ENCODE measurements at places on chromosomes 7 and 10.

DNA sequence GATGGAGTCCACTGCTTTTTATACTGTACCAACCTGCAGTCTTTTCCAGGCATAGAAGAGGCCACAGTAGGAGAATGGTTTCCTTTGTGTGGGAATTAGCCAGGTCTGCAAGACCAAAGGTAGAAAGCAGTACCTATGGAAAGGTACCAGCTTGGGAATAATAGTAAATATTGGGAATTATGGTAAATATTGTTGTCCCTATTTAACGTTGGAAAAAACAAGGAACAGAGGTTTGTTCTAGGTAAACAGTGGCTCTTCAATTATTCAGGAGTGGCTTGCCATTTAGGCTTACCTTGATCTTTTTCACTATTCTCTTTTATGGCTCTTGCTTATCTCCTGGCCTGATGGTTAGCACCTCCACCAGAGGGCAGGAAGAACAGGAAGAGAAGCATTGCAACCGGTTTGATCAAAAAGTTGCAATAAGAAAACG is 43.9 kb upstream of the GSAP start:
- DNase-seq: no peak

DNA sequence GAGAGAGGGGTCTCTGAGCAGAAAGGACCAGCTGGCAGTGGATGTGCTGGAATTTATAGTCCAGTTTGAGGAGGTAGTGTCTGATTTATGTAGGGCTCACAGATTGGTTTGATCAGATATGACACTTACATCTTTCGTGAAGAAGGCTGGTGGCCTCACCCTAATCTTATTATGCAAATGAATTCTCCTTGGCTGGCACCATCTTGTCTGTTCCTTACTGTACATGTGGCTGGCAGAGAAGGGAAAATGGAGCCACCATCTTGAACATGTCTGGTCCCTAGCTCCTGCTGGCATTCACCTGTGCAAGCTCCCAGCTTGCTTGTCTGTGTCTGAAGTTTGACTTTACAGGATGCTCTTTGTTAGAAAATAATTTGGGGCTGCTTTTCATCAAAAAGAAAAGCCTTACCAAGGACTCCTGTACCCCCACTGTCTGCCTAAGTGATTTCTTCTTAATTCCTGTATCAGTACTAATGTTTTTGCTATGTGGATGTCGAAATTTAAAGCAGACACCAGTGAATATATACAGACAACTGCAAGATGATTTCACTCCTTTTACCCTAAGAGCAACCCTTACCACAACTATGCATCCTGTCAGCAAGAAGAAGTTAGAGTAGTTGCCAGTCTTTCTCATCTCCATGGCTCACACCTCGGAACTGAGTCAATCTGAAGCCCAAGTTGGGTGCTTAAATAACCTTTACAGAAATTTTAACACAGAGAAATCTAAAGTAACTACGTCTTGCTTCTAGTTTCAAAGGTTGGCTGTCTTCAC is 322.0 kb upstream of the SEMA3D start:
- DNase-seq: no peak

DNA sequence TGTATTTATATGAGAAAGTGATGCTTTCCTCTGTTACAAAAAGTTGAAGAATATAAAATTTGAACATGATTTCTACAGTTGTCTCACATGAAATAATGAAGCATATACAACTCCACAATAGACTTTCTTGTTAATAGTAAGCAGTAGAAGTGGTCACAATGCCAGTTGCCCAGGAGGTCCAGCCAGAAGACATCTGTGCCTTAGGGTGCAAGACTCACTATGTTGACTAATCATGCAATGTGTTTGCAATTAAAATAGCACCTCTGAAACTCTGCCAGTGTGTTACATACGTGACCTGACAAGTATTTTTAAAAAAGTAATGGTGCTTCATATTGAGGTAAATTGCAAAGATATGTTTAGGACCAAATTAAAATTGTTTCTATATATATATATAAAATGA is 547.2 kb downstream of the ETV1 start:
- DNase-seq: no peak

- DNase-seq: no peak
Measured at GRCh38 chr10:106958589-106959361, 205.7 kb downstream of the SORCS1 start.

GRCh38 chr10:71331736-71332135 is 12.7 kb downstream of the SLC29A3 start:
- no peak for DNase-seq

- peak; percentile 81 for DNase-seq
Measured at GRCh38 chr10:5775685-5776084, 37.5 kb downstream of the GDI2 start.

DNA sequence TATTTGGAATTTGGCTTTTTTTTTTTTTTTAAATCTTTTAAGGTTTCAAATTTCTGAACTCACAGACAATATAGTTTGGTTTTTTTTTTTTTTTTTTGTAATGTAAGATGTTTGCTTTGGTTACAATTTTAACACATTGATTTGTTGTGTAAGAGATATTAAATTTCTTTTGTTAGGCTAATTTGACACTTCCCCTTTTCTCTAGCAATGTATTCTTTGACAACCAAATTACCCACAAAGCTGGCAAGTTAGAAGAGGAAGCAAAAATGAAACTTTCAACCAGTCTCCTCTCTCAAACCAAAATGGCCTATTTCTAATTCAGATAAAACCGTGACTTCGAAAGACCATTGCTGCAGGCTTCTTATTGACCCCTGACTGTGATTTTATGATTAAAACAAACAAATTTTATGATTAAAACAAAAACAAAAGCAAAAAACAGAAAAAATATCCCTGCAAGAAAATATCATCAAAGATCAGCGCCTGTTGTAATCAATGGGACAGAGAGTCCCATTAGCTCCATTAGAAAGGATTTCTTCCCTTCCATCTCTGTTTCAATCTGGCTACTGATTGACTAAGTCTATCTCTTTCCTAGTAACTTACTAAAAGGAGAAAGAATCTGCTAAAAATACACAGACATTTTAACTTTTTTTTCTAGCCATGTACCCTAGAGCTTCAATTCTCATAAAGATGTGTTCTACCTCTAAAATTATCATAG is 489.2 kb downstream of the MDFIC start:
- DNase-seq: no peak

DNA sequence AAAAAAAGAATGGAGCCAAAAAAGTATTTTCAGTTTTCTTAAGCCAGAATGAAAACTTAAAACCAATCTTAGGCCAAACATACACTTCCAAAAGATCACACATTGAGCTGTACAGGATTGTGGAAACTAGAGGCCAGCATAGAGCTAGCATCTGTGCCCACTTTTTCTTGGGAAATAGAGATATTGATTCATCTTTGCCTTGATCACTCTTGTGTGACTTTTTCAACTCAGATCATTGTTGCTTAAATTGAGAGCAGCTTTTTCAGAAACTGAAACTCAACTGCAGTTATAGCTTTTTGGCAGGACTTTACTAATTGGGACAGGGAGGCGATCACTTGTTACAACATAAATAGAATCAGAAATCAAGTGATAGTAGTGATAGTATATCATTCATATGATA is 132.2 kb downstream of the PRKG1 start:
- no peak for DNase-seq

- DNase-seq: no peak
Measured at GRCh38 chr10:47329855-47330254, 7.6 kb downstream of the GDF2 start.

DNA sequence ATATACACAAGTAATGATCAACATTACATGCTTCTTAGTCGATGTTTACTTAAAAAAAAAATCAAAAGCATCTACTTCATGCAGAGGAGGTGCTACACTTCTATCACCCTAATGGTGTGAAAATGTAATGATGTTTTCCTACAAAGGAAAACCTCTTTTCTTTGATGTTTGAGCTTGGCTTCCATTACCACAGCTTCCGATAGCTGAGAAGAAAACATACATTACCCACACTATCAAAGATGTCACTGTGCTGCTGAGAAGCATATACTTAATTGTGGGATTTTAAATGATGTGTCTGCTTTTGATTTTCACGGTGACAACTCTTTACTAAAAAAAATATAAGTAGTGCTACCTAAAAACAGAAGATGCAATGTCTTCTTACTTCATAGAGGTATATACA is 200.2 kb upstream of the PHF14 start:
- DNase-seq: no peak

- DNase-seq: no peak
Measured at GRCh38 chr10:112227331-112227987, 43.9 kb upstream of the GPAM start.

GRCh38 chr10:59817773-59818172 is 64.5 kb upstream of the MRLN start:
- no peak for DNase-seq

DNA sequence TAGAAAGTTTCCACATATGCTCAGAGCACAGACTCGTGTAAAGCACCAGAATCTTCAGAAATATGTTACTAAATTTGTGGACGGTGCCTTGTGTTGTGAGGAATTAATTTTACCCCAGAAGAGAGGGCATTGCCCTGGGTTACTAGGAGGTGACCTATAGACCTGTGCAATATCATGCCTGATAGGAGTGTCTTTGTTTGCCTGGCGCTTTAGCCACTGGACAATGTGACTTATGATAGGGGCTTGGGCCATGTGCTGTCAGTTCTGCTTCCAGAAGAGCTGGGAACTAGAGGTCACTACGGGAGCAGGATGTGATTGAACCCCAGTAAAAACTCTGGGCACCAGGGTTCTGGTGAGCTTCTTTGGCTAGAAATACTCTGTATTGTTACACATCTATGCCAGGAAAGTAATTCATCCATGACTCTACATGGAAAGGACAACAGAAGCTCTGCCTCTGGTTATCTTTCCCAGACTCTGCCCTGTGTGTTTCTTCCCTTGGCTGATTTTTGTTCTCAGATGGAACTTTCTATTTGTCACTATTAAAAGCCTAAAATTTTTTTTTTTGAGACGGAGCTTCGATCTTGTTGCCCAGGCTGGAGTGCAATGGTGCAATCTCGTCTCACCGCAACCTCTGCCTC is 75.5 kb downstream of the SIRT1 start:
- DNase-seq: no peak

GRCh38 chr7:17422966-17423365 is 124.5 kb downstream of the AHR start:
- no peak for DNase-seq

- DNase-seq: no peak
Measured at GRCh38 chr10:101080933-101081931, 19.4 kb downstream of the KAZALD1 start.

GRCh38 chr7:97155897-97156418 is 38.5 kb downstream of the SDHAF3 start:
- no peak for DNase-seq

GRCh38 chr7:56175771-56176170 is 59.6 kb upstream of the NUPR2 start:
- DNase-seq: no peak

GRCh38 chr10:75528392-75528791 is 97.0 kb downstream of the LRMDA start:
- no peak for DNase-seq

GRCh38 chr7:16460789-16461493 is 4.6 kb downstream of the SOSTDC1 start:
- no peak for DNase-seq

DNA sequence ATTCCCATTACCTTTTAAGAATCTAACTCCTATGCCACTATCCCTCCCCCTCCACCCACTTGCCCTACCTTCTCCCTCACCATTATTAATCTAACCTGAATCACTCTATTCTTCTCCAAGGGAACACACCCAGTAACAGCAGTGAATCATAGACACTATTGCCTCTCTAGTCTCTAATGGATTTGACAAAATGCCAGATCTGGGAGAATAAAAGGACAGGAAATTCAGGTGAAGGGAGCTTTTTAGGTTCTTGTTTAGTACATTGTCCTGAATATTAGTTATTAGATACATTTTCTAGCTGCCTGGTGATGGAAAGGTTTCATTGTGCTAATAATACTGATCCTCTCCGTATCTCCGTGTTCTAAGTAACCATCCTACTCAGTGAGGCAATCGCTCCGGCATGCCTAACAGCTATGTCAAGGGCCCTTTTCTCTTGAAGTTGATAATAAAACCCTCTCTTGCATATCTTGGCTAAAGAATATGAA is 4.1 kb upstream of the SFR1 start:
- DNase-seq: no peak

GRCh38 chr10:15719049-15719898 is 448 bp downstream of the ITGA8 start:
- no peak for DNase-seq

DNA sequence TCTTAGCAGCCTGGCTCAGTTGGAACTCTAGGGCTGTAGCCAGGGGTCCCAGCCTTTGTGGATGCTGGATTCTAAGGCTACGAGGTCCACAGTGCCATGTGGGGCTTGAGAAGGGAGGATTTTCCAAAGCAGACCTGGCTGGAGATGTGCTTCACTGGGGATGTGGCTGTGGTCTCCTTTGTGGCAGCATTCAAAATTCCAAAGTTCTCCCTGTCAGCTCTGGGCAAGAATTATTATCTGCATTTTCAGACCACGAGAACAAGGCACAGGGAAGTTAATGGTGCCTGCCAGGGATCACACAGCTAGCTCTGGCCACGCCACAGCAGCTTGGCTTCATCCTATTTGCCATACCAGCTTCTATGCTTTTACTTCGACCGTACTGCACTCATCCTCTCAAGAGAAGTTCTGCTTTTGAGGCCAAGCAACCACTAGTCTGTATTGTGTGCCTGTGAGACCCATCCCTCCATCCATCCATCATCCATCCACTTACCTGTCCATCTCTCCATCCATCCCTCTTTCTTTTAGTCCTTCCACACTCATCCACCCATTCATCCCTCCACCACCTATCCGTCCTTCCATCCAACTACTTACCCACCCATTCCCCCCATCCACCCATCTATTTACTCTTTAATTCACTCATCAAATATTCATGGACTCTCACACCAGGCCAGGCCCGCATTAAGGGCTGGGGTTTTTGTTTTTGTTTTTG is 71.5 kb downstream of the ZMIZ1 start:
- no peak for DNase-seq

- no peak for DNase-seq
Measured at GRCh38 chr10:131998845-131999681, 17.3 kb upstream of the BNIP3 start.

Data from activated CD4-positive, alpha-beta T cell treated with anti-CD3 and anti-CD28 coated beads for 4 hours (primary cell).